ENCODE measurements at places on chromosomes 5 and 9.

GRCh38 chr5:113581388-113581787 is 67.9 kb downstream of the YTHDC2 start:
- no peak for DNase-seq

DNA sequence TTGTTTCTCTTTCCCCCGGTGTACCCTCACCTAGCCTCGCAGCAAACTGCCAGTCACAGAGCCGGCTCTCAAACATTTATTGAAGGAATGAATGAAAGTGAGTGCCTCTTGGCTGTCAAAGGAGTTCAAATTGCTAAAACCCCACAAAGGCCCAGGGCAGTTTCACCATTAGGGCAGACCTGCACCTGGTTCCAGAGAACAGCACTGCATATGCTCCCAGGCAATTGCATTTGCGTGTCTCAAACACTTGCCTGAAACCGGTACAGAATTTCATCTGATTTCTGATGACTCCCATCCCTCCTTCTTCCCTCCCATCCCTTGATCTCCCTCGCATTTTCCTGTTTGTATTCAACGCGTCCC is 165.6 kb upstream of the ZNF462 start:
- no peak for DNase-seq

DNA sequence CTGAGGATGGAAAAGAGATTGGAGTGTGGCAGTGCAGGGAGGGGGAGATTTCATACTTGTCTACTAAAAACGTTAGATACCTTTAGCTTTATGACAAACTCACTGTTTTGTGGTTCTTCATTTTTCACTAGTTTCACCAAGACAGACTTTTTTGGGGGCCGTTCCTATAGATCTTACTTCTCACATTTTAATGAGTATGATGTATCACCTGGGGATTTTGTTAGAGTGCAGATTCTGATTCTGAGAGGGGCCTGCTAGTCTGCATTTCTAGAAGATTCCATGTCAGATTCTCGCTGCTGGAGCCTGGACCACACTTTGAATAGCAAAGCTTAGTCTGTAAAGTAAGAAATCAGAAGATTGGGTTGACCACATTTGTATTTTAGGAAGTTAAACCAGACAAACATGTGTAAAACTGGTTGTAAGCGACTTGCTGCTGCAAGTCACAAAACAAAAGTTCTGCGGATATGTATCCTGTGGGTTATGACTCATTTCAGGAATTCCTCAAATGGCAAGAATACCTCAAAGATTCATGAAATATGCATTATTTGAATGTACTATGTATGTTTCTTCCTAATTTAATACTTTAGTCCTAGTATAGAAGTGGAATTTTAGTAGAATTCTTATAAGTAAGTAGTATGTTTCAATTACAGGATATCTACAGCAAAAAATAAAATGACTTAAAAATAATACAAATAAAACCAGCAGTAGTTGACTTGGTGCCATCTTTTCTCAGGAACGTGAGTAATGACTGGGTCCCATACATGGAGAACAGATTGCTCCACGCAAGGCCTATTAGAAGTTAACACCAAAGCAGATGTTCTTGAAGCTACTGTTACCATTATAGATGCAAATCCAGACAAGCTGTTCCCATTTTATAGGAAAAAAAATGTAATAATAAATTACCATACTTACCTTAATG is 27.8 kb downstream of the NFIL3 start:
- DNase-seq, result peak; percentile 91

DNA sequence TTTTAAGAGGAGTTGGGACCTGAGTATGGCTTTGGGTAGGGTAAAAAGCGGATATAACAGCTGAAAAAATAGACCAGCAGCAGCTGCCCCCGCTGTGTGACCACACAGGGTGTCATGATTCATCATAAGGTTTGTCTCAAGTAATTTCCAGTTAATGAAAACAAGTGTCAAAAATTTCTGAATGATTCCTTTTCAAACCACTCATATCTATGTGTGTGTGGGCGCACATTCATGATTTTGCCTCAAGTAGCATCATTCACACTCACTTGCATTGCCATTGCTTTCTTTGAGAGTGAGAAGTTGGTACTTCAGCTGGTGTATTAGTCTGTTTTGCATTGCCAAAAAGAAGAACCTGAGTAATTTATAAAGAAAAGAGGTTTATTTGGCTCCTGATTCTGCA is 12.1 kb upstream of the TNFAIP8 start:
- no peak for DNase-seq

DNA sequence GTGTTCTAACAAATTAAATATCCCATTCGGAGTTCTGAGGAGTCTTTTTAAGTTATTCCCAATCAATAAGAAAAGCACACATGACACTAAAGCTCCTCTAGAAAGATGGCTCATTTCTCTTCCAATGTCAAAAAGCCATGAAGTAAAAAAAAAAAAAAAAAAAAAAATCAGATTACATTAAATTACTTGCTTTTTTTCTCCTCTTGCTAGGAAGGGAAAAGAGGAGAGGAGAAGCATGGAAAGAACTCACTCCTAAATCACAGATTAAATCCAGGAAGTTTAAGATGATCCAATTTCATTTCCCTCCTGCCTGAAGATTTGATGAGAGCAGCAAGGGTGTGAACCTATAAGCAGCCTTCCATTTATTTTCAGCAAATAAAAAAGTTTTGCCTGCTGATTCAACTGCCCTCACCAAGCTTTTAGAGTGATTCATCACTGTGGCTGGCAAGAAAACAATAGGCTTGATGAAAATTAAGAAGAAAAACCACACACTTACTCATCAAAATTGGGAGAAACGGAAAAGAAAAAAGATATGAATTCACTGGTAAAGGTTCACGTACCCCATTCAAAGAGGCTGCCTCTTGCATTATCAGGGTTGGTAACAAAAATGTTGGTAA is 19.7 kb downstream of the MYO10 start:
- DNase-seq, result peak; percentile 95

GRCh38 chr5:178214160-178214803 is 9.9 kb downstream of the HNRNPAB start:
- DNase-seq, result no peak

- DNase-seq, result no peak
Observed at GRCh38 chr5:126864042-126864688, 87.2 kb downstream of the LMNB1 start.

DNA sequence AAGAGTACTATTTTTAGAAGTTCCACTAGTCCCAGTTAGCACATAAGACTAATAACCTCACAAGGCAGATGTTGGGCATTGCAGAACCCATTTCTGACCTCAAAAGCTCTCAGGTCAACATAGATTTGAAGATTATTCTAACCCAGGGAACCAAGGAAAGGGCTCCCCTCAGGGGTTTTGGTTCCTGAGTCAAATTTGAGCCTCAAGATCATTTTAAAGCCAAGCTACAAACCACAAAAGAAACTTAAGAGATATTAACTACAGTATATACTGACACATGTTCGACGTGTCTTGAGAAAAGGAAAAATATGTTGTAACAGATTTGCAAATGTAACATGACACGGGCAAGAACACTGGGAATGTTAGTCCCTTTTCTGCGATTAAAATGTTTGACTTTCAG is 88.6 kb downstream of the GNAQ start:
- no peak for DNase-seq

DNA sequence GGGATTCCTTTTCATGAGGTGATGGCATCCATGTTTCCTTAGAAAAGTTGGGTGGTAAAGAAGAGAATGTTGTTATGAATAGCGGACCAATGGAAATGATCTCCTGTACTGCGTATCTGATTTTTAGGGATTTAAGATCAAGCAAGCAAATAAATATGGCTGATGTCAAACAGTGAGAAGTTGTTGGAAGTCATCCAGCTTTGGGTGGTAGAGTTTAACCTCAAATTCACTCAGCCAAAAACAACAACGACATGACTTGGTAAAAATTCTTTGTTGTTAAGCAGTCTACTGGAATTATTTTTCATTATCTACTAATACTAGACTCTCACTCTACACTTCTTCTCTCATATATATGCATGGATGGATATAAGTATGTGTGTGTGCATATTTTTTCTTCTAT is 426.5 kb downstream of the CTNND2 start:
- no peak for DNase-seq

GRCh38 chr9:118222375-118222774 is 518.2 kb downstream of the TLR4 start:
- DNase-seq, result no peak

DNA sequence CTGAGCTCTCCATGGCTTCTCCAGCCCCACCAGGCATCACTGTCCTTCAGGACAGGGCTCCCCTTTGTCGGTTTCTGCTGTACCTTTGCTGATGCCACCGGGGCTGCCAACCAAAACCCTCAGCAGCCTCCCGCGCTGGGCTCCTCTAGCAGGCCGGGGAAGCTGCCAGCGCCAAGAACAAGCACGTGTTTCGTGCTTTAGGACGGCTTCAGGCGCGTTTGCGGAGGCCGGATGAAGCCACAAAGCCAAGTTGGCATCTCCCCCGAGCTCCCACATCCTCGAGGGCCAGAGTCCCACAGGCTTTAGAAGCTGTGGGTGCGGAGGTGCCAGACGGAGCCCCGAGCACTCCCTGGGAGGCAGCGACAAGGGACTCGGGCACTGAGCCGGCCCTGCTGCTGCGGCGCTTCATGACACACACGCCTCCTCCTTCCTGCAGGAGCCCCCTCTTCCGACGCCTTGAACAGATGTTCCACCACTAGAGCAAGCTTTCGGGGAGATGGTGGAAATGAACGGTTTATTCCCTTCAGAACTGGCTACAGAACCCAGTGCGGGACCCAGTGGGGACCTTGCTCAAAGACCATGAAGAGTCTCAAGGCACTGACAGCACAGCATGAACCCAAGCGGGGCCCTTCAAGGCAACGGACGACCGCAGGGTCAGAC is 36.7 kb downstream of the SARDH start:
- peak; percentile 26 for DNase-seq

GRCh38 chr5:158953929-158954534 is 145.7 kb downstream of the EBF1 start:
- DNase-seq, result peak; percentile 68

- DNase-seq, result no peak
Observed at GRCh38 chr5:72107901-72108201, 576 bp downstream of the MAP1B start.

DNA sequence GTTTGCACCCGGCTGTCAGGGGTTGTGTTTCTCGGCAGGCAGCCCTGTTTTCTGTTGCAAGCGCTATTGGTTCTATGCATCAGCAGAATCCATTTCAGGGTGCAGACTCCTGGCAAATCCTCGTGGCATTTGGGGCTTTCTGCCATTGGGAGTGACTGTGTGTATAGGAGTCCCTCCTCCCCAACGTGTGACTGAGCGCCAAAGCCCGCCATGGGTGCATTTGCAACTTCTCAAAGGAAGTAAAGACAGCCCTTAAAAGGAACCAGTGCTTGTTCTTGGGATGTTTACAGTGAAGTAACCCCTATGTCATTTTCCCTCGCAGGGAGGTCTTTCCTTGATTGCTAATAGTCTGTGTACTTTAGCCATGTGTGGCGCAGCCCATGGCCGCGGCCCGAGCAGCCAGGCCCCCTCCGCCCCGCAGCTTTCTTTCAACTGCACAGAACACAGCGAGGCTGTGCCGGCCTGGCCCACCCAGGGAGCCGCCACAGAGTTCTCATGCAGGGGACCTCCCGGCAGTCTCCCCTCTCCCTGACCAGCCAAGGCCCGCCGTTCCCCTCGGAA is 175.6 kb downstream of the HSD17B3 start:
- DNase-seq, result no peak

DNA sequence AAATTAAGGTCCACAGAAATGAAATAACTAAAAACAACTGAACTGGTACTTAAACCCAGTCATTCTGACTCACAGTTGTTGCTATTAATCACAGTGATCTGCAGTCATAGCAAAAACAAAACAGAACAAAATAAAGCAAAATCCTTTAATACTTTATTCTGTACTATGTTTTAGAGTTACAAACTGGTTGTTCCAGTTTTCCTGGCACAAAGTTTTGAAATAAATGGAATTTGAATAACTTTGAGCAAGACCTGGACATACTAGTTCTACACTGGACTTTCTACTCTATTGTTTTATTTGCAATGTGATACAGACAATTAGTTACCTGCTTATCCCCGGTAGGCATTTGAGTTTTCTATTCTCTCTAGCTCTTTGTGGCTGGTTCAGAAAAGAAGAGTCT is 147.9 kb downstream of the DMRT2 start:
- DNase-seq, result peak; percentile 37

DNA sequence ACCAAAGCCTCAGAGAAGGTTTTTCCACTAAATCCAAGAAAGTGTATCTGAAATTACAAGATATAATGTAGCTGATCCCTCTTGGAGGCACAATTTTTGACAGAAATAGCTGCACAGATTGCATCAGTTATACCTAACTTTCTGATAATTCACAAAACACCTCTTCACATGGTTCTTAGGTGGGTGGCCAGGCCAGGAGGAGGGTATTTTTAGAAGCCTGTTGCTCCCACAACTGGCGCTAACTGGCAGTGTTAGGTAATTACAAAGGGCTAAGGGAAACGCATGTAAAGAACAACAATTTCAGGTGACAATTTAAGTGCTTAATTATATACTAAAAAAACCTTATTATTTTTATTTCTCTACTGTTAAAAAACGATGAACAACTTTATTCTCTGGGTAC is 247.9 kb downstream of the BNC2 start:
- no peak for DNase-seq

DNA sequence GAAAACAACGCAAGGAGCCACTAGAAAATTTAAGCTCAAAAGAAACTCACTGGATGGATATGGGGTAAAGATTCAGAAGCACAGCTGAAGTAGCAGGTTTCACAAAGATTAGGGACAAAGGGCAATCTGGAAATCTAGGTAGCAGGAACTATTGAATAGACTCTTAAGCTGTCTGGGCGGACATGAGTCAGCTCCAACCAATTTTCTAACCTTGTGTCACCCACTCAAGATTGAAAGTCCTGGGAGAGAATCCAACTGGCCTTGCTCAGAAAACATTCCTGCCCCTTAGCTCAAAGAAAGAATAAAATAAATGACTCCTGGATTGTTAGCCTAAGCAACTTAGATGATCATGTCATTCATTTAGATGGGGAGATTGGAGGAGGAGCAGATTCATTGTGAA is 69.2 kb downstream of the STK32A start:
- peak; percentile 78 for DNase-seq

GRCh38 chr9:35000535-35001284 is 11.2 kb downstream of the DNAJB5 start:
- DNase-seq, result peak; percentile 81

GRCh38 chr5:147743012-147743411 is 39.5 kb downstream of the JAKMIP2 start:
- no peak for DNase-seq

GRCh38 chr9:129382281-129383018 is 204.4 kb upstream of the IER5L start:
- DNase-seq, result no peak

Measured in AG10803 (cell line).